ENCODE measurements at places on chromosomes 16 and 17.

- no peak for DNase-seq
Observed at GRCh38 chr17:45397796-45398195, 34.9 kb downstream of the ARHGAP27 start.

DNA sequence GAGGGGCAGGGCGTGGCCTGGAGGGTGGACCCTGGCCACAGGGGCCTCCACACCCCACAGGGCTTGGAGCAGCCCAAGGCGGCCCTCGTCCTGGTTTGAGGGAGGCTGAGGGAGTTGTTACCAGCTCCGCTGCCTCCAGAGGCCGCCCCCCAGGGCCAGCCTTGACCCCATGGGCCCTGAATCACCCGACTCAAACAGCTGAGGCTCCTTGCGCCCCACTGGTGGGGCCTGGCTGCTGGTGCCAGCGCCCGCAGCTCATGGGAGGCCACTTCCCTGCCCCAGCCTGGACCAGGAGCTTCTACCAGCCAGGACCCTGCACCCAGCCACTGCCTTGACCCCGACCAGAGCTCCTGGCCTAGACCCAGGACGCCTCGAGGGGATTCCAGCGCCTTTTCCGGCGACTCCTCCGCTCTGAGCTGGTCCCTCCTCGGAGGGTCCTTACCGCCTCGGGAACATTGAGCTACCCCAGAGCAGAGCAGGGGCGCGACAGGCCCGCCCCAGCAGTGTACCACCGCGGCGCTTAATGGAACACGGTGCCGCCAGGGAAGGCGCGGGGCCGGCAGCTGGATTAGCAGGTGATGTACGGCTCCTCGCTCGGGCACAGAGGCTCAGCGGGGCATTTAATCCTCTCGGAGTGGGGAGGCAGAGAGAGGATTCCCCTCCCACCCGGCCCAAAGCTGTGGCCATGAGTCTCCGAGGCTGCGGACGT lies 37.2 kb downstream of the GSE1 start:
- DNase-seq: no peak

- DNase-seq: no peak
Observed at GRCh38 chr17:78111016-78111726, 17.4 kb downstream of the TMC6 start.

GRCh38 chr17:83151056-83151441 lies 71.6 kb downstream of the METRNL start:
- DNase-seq: no peak

DNA sequence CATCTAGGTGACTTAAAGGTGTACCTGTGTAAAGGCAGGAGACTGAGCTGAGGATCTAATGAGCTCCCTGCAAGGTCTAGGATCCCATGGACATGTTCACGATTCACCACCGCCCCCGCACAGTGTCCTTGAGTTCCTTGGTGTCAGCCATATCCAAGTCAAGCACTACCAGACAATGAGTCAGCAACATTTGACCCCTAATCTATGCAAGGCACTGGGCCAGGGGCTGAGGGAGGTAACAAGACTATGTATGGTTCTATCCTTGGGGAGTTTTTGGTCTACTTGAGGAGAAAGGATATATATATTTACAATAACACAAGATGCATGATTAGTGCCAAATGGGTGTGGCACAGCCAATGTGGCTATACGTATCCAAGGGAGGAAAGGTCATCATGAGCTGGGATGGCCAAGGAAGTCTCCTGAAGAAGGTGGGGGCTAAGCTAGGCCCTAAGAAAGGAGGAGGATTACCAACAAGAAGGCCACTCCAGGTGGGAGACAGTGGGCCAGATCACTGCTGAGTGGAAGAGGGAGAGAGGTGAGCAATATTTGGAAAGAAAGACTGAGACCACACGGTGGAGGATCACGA lies 35.0 kb downstream of the ITGB3 start:
- no peak for DNase-seq

DNA sequence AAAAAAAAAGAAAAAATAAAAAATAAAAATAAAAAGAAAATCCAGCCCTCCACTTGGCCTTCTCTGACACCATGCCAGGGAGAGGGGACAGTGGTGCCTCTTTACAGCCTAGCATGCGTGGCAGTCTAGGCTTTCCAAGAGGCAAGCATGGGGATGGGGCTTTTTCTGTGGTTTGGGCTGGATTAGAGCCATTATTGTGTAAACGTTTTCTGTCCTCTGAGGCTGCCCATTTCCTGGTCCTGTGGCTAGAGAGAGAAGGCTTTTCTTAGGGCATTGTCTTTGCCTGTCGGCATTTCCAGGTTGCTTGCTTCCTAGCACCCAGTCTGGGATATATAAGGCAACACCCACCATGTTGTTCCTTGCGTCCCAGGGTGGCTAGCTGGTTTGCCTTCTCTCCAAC lies 2.7 kb upstream of the DHRS7B start:
- no peak for DNase-seq

DNA sequence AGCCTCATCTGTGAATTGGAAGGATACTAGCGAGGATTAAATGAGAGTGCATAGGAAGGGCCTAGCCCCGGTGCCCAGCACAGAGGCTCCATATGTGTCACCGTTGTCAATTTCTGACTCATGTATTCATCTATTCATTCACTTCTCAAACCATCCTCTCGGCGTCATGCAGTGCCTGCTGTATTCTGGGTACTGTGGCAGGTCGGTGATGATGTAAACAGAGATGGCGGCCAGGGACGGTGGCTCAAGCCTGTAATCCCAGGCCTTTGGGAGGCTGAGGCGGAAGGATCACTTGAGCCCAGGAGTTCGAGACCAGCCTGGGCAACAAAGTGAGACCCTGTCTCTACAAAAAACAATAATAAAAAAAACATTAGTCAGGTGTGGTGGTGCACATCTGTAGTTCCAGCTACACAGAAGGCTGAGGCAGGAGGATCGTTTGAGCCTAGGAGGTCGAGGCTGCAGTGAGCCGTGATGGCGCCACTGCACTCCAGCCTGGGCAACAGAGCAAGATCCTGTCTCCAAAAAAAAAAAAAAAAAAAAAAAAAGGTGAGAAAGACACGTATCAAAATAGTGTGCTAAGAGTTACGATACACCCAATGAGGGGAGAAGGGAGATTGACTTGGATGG lies 4.3 kb upstream of the PPP1R1B start:
- no peak for DNase-seq

DNA sequence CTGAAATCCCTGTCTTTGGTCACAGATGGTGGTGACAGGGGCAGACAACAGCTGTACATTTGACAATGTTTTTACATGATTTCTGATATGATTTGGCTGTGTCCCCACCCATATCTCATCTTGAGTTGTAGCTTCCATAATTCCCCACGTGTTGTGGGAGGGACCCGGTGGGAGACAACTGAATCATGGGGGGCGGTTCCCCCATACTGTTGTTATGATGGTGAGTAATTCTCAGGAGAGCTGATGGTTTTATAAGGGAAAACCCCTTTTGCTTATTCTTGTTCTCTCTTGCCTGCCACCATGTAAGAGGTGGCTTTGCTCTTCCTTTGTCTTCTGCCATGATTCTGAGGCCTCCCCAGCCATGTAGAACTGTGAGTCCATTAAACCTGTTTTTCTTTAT lies 353.9 kb downstream of the CPPED1 start:
- DNase-seq: no peak

DNA sequence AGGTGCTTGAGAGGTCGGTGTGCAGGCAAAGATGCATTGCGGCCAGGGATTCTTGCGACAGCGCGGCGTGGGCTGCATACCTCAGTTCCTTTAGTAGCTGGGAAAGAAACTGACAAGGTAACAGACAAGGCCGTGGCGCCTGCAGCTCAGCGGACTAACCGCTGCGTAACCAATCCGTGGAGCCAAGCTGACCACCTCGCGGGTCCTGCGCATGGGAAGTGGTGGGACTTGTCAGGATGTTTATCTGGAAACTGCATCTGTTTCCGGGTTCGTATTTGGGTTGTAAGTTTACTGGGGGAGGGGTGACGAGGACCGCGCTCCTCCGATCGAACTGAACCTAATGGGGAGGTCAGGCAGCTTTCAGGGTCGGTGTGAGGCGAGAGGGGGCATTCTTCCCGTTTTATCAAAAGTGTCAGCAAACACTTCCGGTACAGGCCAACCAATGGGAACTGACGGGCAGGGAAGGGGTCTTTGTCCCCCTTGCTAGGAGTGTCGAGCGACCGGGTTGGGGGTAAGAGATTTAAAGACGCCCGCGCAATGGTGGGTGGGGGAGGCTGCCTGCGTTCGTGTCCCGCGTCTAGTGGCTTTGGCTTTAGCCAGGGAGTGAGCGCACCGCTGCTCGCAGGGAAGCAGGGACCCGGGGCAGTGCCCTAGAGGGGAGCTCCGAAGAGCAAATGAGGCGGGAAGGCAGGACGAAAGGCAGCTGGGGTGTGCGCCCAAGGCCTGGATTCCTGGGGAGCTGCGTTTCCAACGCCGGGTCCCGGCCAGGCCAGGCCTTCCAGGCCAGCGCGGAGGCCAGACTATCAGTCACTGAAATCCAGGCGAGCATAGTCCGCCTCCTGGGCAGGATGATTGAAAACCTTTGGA lies 7.0 kb downstream of the IRX6 start:
- DNase-seq: no peak

DNA sequence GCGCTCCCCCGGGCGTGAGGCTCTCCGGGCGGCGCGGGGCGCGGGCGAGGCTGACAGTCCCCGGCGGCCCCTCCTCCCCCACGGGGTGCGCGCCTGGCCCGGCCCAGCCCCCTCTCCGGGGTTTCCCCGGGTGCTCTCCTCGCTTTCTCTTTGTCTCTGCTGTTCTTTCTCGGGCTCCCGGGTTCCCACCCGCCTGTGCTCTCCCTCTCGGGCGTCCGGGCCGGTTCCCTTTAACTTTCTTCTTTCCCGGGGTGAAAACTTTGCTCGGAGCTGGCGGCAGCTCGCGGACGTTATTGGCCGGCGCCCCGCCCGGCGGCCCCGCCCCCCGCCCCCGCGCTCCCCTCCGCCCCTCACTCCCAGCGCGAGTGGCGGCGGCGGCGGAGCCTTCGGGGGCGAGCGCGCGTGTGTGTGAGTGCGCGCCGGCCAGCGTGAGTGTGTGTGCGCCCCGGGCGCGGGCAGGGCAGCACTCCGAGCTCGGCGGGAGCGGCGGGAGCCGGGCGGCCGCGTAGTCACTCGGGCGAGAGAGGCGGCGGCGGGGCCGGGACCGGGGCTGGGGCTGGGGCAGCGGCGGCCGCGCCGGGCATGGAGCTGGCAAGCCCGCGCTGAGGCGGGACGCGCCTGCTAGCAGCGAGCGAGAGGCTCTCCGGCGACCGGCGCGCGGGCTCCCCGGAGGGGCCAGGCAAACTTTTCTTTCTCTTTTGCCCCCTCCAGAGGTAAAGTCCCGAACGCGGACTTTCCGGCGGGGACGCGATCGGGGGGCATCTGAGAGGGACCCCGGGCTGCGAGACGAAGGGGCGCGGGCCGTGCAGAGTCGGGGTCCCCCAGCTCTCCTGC lies at the start of gene NTN1:
Gene NTN1 (plus strand): TSS at position 353 of the 834 bp plus-strand sequence. CDS start 864 bp downstream, outside the sequence.
- DNase-seq: peak; percentile 39

DNA sequence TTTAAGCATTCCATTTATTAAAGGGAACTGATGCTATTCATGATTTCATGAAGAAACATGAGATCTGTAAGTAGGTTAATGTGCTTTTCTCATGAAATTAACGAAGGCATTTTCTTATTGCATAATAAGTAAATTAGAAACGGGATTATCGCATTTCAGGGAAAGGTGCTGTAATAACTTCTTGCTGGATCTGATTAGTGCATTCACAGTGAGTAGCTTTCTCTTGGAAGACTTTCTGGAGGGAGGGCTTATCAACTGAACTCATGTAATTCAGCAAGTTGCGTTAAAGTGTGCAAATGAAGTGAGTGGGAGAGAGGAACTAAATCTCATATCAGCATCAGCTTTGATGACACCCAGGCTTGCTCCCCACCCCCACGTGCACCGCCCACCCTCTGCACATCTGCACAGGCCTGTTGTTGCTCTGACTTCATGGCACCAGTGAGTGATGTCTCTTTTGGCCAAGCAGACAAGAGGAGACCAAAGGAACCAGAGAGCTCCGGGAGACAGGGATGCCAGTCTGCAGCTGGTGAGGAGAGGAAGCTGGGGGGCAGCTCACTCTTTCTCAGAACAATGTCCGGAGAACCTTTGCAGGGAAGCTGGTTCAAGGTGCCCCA lies 26.3 kb upstream of the GAS7 start:
- DNase-seq: no peak

DNA sequence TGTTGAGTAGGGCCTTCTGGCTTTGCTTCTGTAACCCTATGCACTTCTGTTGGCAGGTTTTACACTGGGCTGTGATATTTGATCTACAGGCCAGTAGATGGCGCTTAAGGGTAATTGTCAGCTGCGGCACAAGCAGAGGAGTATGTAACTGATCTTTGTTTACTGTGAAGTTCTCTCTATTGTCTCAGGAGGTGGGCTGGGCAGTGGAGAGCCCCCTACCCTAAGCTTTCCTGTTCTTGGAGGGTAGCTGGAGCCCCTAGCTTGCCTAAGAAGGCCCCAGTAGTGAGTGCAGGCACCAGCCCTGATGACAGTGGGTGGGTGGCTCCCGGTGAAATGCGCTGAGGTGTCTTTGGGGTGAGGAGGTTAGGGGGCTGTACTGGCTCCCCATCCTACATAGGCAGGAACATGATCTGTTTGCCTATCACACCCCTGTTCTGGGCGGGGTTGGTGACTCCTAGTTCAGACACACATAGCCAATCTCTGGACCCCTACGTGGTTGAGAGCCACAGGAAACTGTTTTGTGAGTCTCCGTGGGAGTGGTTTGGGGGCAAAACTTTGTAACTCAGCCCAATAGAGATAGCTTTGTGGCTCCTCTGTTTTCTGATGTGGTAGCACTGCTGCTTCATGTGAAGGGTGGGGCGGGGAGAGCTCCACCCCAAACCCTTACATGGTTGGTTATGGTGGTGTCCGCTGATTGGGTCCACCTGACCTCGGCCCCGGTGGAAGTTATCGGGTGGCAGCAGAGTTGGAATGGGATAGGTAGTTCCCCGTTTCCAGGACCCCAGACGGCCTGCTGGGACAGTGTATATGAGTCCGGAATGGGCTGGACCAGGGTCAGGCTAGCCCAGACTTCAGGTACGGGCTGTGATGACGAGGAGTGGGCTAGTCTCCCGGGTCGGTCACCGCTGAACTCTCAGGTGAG lies 60.4 kb downstream of the SLFN11 start:
- DNase-seq: peak; percentile 94

GRCh38 chr16:85567101-85567866 lies 45.8 kb upstream of the GSE1 start:
- DNase-seq: no peak

GRCh38 chr17:78761789-78762406 lies 20.2 kb downstream of the CYTH1 start:
- no peak for DNase-seq
